Activated CD4-positive, alpha-beta T cell treated with anti-CD3 and anti-CD28 coated beads for 36 hours (primary cell): ENCODE measurements at places on chromosomes 4 and X.

DNA sequence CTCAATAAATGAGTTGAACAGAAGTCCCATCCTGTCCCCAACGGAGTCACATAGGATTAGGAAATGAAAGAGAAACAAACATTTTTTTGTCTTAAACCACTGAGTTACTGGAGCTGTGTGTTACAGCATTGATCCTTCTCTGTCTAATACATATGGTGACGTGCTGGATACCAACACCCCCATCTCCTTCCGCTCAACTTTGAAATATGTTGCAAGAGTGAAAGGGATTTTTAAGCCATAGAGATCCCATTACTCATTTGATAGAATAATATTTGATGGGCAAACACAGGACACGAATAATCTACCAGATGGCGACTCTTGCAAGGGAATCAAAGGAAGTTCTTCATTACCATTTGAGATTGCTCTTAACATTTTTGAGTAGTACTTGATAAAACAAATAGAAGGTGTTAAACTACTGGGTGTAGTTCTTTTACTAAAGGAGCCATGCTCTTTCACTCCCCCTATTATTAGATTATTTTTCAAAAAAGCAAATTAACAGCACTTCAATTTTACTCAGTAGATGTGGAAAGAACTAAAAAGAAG lies 140.5 kb downstream of the PACRGL start:
- no peak for DNase-seq

GRCh38 chr4:185693548-185694215 lies 118.3 kb downstream of the SORBS2 start:
- DNase-seq = no peak

DNA sequence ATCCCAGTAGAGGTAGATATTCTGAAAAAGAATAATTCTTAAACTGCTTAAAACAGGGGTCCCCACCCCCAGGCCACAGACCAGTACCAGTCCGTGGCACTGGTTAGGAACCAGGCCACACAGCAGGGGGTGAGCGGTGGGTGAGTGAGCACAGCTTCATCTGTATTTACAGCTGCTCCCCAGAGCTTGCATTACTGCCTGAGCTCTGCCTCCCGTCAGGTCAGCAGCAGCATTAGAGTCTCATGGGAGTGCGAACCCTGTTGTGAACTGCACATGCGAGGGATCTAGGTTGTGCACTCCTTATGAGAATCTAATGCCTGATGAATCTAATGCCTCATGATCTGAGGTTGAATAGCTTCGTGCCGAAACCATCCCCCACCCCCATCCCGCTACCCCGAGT lies 76.8 kb downstream of the FAM114A1 start:
- DNase-seq = no peak

- DNase-seq = no peak
Measured at GRCh38 chrX:70477734-70478075, 33.1 kb downstream of the DLG3 start.

DNA sequence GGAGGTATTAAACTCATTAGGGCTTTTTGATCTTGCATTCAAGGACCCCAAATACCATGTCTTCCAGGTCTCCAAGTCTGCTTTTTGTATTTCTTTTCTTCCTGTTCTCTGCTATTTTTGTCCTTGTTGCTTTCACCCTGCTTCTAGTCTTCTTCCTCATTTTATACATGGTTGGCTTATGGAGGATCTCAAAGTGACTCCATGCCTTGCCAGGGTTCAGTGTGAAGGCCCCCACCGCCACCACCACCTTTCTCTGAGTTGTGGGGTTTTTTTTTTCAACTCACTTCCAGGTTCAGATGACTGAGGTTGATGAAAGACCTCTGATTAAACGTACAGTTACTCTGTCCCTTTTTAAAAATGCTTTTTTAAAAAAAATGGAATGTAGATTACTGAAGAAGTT lies 96.3 kb downstream of the MAML3 start:
- no peak for DNase-seq

DNA sequence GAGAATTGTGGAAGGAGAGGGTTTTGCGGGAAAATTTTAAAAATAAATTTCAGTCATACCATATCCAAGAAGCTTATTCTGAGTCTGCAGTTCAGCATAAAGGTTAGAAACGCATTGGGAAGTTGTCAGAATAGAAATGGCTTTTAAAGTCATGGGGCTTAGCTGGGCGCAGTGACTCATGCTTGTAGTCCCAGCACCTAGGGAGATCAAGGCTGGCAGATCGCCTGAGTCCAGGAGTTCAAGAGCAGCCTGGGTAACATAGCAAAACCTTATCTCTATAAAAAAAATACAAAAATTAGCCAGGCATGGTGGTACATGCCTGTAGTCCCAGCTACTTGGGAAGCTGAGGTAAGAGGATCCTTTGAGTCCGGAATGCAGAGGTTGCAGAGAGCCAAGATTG lies 3.9 kb upstream of the PLA2G12A start:
- no peak for DNase-seq

- DNase-seq = no peak
Measured at GRCh38 chr4:110138551-110138950, 59.9 kb downstream of the ELOVL6 start.

- DNase-seq = no peak
Measured at GRCh38 chr4:77804471-77804870, 14.7 kb downstream of the CNOT6L start.

GRCh38 chr4:68654946-68655721 lies 15.3 kb downstream of the UGT2B15 start:
- no peak for DNase-seq

DNA sequence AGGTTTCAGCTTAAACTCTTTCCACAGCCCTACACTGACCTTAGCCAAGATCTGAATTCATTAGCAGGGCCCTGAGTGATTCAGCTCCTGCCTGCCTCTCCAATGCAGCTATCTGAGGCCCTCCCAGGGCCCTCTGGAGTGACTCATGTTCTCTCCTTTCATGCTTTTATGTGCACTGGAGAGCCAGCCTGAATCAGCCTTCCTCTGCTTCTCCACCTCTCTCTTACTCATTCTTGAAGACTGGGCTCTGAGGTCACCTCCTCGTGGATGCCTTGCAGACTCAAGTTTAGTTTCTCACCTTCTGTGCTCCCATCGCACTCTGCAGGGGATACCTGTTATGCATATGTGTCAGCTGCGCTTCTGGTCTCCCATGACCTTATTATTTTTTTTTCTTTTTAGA lies 3.1 kb upstream of the OCIAD2 start:
- peak; percentile 87 for DNase-seq

DNA sequence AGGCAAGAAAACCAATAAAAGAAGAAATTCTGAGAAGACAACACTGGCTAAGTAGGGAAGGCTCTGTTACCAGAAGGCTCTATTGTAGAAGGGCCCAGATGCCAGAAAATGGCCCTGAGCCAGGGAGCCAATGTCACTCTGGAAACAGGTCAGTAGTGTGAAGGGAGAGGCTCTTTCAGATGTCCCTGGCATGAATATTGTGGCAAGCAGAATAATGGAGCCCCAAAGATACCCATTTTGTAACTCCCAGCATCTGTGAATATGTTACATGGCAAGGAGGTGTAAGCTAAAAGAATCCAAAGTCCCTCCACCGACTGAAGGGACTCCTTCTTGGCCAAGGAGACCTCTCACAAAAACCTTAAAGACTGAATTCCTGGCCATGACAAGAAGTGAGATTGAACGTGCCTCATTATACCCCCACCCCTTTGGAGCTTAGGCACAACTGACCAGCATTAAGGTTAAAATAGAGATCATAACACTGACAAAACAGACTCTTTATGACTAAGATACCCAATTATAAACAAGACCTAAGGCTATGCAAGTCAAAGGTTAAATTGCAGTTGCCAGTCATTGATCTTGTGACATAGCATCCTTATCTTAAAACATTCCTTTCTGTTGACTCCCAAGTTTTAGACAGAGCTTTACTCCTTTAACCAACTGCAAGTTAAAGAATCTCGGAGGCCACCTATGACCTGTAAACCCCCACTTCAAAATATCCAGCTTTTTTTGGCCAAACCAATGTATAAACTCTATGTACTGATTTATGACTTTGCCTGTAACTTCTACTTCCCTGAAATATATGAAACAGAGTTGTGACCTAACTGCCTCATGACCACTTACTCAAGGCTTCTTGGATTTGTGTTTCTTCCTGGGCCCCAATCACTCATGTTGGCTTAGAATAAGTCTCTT lies 42.2 kb upstream of the SMIM10 start:
- DNase-seq = no peak

- no peak for DNase-seq
Measured at GRCh38 chrX:2478546-2479419, 22.0 kb downstream of the DHRSX start.

DNA sequence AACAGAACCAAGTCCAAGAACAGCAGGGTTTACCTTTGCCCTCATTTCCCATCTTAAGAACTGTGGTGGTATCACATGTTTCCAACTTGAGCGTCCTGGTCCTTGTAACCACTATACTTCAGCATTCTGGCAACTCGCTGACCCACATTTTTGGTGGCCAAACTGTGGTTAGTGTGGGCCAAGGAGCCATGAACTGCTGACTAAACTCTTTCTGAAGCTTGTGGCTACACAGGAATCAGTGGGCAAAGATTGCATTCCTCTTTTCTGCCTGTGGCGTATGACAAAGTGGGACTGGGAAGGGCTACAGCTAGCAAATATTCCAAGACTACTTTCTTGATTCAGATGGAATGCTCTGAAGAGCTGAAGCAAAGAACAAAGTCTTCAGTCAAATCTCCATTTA lies 106.3 kb upstream of the MID1 start:
- no peak for DNase-seq

- DNase-seq = no peak
Measured at GRCh38 chrX:8846266-8846665, 45.1 kb upstream of the FAM9A start.

DNA sequence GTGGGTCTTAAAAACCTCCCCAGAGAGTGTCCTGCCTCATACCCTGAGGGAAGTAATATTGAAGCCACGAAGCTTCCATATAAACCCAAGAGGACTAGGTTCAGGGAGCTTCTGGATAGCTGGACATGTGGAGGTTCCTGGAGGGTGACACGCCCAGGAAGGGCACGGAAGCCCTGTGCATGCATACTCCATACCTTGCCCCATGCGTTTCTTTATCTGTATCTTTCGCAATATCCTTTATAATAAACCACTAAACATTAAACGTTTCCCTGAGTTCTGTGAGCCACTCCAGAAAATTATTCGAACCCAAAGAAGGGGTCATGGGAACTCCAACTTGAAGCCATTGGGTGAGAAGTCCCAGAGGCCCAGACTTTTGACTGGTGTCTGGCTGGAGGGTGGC lies 45.7 kb upstream of the HPF1 start:
- DNase-seq = no peak

GRCh38 chr4:139629436-139630125 lies 36.0 kb upstream of the MGST2 start:
- DNase-seq = no peak

DNA sequence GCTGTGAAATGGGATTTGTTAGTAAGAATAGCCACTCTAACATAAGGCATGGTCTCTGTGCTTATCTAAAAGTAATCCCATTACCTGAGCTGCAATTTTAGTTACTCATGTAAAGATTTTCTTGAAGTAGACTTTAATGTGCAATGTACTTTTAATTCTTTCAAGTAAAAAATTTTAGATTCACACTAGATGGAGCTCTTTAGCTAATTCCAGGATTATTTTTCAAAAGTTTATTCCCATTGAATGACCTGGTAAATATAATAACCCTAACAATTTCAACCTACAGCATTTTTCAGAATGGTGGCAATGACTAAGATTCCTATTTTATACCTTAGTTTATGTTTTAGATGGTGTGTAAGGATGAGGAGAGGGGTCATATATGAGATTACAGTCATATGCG lies 18.1 kb downstream of the USP38 start:
- no peak for DNase-seq
